ENCODE measurements at places on chromosomes 6 and 20.

GRCh38 chr6:37083243-37084138, 78.0 kb downstream of the FGD2 start:
- DNase-seq: no peak

DNA sequence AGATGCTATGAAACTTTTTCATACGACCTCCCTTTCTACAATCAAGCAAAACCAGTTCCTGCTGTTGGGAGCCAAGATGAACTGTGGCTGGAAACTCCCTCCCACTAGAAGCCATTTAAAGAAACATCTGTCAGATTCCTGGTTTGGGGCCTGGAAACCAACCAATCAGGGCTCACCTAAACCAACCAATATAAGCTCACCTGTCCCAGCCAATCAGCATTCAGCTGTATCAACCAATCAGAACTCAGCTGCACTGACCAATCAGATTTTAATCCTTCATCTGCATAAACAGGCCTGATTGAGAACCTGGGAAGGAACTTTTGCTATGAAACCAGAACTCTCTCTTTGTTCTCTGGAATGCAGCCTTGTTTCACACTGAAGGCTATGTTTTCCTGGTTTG, 42.4 kb downstream of the SNX14 start:
- no peak for DNase-seq

DNA sequence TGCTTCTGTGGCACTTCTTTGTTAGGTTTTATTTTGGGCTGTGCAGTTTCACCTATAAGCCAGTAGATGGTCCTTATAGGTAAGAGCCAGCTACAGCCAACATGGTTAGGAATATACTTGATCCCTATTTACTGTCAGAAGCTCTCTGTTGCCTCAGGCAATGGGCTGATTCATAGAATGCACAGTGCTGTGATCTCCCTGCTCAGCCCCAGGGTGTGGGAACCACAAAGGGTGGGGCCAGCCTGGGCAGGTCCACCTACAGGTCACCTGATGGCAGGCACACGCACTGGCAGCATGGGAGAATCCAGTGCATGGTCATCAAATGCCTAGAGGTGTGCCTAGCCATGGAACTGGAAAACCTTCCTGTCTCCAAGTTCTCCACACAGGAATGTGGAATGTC, 191.9 kb downstream of the MOXD1 start:
- no peak for DNase-seq

GRCh38 chr6:50362706-50363105, 313.0 kb upstream of the DEFB112 start:
- DNase-seq: no peak

- DNase-seq: no peak
Measured at GRCh38 chr20:50693001-50693400, 1.7 kb upstream of the RIPOR3 start.

- DNase-seq: no peak
Measured at GRCh38 chr20:57930351-57930750, 220.5 kb upstream of the PMEPA1 start.

DNA sequence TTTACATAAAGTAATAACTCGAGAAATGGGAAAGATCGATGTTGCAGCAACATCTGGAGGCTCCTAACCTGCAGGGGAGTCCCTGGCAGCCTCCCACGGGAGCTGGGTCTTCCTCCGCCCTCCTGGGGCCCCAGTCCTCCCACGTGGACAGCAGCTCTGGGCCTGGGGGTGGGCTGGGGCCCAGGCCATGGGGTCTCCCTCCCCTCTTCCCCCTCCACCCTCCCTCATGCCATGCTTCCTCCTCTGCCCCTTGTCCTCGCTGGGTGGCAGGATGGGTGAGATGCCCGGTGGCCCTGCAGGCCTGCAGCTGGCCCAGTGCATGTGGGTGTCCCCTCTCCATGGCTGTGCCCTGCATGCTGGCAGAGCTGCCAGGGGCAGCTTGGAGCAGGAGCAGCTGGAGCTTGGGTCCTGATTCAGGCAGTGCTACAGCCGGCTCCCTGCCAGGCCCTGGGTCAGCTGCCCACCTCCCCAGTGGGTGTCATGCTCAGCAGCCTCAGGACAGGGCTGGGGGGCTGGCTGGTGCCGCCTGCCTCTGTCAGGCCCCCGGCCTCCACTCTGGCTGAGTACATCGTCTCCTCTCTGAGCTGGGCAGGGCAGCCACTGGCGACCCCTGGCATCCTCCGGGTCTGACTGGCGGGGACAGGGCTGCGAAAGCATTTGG, 48.9 kb upstream of the BHLHE23 start:
- no peak for DNase-seq

DNA sequence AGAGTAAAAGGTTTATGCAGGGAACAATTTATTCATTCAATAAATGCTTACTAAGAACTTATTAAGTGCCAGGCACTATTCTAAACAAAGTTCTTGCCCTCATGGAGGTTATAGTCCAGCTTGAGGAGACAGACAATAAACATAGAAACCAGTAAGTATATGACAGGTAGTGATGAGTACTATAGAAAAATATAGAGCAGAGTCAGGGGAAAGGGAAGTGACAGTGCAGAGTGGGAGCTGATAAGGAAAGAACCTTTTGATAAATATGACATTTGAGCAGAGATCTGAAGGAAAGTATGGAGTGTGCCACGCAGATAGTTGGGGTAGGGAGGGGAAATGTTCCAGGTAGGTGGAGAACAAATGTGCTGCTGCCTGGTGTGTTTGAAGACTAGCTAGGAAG, 12.1 kb downstream of the ACSS2 start:
- DNase-seq: no peak

DNA sequence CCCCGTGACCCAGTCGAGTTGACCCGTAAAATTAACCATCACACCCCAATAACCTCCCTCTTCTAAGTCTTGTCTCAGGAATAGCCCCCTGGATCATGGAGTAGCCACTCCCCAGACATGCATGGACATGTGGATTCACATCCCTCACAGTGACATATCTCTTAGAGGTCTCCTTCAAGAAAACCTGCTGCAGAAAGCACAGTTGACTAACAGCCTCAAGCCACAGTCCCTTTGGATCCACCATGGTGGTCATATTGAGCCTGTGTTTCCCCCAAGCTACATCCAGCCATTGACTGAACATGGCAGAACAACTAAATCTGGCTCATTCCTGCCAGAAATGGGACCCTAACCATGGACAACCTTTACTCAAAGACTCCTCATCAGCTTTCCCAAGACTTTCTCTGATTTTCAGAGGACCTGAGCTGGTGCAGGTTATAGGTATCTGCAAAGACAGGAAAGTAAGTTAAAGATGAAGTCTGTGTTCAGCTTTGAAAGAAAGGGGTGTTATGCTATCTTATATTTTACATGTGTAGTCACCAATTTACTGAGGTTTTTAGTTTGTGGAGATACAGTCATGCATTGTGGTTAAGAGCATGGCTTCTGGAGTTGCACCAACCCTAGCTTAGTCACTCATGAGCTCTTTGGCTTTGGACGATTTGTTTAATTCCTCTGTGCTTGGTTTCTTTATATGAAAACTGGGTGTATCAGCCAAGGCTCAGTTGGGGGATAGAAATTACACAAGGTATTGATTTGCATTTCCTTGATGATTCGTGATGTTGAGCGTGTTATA, 219.1 kb downstream of the MYLK4 start:
- DNase-seq: no peak

GRCh38 chr20:47720636-47721427, 64.4 kb downstream of the SULF2 start:
- no peak for DNase-seq

- no peak for DNase-seq
Measured at GRCh38 chr6:125764121-125764671, 14.8 kb downstream of the HEY2 start.

DNA sequence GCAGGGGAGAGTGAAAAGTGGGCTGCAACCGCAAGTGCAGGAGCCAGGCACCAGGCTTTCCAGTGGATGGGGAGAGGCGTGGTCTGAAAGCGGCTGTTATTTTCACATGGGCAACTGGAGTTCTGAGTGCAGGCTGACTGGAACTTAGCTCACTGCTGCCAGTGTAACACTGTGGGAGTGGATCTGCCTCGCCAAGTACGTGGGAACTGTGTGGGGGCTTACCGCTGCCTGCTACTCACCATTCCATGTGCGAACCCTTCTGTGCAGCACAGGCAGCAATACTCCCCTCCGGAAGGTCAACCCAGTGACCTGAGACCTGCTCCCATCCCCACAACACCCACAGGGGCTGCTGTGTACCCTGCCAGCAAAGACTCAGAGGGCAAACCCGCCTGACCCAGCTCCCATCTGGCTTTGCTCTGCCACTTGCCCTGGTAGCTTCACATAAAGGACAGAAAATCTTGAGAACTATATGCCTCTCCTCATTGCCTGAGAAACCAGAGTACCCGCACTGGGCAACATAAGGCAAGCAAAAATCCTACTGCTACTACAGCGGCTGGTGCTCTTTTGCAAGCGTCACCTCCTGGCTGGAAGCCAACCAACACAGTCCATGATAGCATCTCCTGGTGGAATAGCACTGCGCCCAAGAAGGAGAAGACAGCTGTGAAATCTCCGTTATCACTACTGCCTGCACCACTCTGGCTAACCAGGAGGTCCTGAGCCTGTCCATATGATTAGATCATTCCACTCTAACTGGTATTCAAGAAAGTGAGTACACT, 54.4 kb upstream of the SIRPG start:
- no peak for DNase-seq

GRCh38 chr6:147177286-147177685, 26.9 kb upstream of the STXBP5 start:
- no peak for DNase-seq

DNA sequence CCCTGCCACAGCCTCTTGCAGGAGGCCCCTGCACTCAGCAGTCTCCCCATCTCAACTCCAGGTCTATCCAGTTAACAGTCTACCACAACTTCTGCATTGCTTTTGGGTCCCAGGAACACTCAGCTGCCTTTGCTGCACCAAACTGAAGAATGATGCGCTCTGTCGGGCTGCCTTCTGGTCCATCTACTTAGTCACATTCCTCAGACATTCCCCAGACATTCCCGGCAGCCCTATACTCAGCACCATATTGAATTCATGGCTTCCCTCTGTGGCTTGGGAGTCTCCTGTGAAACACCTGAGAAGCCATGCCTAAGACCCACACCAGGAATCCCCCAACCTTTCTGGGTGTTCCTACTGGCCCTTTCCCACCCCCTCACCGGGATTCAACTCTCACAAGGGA, 99.6 kb upstream of the COL21A1 start:
- DNase-seq: no peak

DNA sequence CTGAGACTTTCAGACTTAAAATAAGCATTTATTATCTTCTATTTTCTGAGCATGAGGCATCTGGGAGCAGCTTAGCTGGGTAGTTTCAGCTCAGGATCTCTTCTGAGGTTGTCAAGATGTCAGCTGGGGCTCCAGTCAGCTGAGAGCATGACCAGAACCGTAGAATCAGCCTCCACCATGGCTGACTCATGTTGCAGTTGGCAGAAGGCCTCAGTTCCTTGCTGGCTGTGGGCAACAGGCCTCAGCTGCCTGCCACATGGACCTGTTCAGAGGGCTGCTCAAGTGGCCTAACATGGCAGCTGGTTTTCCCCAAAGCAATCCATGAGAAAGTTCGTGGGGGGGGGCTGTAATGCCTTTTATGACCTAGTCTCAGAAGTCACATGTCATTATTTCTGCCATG, 142.3 kb downstream of the LY86 start:
- no peak for DNase-seq

- no peak for DNase-seq
Measured at GRCh38 chr6:147738099-147738498, 229.6 kb downstream of the SAMD5 start.

DNA sequence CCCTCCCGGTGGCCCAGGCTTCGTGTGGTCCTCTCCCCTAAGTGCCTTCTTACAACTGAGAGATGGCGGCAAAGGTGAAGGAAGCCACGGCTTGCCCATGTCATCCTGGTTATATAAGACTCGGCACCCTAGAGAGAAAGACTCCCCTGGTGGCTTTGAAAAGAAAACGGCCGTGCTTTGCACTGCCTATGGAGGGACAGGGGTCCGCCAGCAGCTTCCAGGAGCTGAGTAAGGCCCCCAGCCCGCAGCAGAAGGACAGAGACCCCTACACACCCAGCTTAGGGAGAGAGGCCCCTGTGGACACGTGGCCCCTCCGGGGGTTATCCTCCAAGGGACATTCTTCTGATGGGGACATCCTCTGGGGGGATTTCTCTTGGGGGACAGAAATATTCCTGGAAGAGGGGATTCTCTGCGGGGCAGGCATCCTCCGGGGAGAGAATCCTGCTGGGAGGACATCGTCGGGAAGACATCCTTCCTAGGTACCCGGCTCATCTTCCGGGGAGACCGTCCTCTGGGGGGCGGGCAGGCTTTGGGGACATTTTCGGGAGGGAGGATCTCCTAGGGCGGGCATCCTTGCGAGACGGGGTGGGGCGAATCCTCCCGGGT, 511 bp upstream of the OGFR start:
- no peak for DNase-seq

- DNase-seq: no peak
Measured at GRCh38 chr6:143059663-143060353, 881 bp upstream of the AIG1 start.

GRCh38 chr20:1857466-1857865, 37.7 kb upstream of the SIRPA start:
- DNase-seq: no peak

- DNase-seq: no peak
Measured at GRCh38 chr20:36549942-36550789, 8.8 kb downstream of the MYL9 start.

DNA sequence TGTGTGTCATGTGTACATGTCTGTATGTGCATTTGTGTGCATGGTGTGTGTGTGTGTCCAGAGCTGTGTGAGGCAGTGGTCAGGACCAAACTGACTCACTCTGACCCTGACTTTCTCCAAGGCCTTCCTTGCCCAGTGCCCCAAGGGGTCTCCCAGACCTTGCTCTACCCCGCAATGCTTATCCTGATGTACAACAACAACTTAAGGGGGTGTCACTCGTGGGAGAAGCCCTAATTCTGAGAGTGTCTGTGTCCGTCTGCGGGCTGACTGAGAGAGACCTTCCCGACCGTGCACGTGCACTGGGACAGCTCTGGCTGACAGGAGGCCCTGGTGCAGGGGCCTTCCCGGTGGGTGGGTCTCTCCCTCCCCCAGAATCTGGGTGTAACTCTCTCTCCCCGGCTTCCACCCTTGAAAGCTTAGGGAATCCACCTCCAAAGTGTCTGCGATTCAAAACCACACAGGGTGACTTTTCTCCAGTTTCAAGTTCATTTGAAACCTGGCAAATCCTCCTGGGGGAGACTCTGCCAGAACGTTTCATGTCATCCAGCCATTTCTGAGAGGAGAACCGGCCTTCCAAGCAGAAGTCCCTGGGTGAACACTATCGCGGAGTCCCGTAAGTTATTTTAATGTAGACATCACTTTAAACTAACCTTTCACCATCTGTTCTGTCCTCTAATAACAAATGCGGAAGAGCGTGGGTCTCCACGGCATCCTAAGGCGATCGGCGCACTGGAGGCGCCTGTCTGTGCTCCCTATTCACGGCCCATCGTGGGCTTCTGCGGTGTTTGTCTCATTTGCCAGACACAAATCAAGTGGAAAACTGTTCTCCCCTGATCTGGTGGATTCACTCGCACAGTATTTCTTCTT, 225.5 kb downstream of the TAF4 start:
- no peak for DNase-seq

DNA sequence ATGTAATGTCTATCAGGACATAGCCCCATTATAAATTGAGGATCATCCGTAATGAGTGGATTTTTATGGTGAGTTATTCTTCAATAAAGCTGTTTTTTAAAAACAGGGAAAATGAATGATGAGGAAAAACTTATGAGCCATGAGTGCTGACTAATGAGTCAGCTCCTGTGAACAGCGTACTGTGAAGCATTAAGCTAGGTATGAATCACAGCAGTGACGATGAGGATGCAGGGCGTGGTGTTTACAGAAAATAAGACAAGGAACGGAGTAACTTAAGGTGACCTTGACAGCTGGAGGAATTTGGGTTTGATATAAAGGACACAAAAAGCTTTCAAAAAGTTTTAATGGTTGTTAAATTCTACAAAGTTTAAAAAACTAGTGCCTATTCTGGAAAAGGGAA, 96.3 kb downstream of the FOXF2 start:
- no peak for DNase-seq

GRCh38 chr20:57601737-57602136, 18.5 kb downstream of the ZBP1 start:
- no peak for DNase-seq

Measured in stimulated activated CD4-positive, alpha-beta T cell treated with anti-CD3 and anti-CD28 coated beads, TNF-alpha, amount 100 ng/mL, for 1 hour (primary cell).